GM12892 (cell line): ENCODE measurements at places on chromosomes 16 and 17.
A peak's percentile ranks its signal among the peaks of the same experiment; 100 is the strongest.

- DNase-seq: no peak
These were observed 236.3 kb downstream of the KCNJ2 start for GRCh38 chr17:70405492-70406220.

DNA sequence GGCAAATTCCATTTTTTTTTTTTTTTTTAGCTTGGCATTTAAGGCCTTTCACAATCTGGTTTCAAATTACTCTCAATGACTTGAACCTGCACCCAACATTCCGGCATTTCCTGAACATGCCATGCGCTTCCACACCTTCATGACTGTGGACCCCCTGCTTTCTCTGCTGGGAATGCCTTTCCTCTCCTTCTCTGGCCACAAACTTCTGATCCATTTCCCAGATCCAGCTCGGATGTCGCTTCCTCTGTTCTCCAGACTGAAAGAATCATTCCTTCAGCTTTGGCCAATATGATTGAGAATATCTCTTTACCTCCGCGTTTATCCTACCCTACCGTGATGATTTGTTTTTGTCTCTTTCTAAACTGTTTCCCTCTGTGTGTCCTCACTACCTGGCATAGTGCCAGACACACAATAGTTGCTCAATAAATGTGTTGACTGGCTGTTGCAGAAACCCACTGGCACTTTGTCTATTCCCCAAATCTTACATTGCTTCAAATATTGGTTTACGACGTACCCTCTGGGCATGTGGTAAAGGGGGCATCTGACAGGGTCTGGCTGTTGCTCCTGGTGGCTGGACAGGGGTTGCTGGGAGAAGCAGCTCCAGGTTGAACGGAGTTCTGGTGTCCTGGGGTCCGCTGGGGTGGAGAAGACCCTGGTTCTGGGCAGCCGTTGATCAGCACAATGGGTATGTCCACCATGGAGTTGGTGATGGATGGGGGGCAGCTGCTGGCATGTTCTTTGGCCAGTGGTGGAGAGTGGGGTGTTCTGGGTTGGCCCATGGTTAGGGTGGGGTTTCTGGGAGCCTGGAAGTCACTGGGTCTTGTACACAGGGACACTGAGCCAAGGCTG lies 14.7 kb downstream of the TNS4 start:
- DNase-seq: no peak

GRCh38 chr16:69110406-69110805 lies 5.0 kb downstream of the HAS3 start:
- DNase-seq: no peak

DNA sequence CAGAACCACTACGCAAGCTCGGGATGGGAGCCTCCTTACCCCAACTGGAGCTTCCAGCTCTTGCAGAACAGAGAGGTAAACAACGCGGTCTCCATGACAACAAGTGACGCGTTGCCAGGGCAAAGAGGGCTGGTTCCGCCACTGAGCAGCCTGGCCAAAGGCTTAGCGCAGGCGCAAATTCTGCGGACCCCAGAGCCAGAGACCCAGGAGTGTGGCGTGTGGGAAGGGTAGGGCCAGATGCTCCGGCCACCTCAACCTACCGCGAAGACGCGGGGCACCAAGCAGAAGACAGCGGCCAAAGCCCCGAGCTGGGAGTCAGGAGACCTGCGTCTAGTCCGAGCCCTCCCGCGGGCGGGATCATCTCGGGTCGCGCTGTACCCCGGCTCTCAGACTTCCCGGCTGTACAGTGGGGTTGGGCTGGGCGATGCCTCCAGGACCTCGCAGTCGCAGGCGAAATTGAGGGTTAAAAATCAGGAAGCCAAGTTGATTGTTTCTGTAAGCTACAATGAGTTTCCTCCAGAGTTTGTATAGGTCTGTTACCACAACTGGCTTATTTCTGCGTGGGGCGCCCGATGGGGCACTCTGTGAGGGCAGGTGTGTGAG lies at the start of gene TEKT1:
Gene TEKT1, minus strand, starts transcription at position 69 of the 603 bp plus-strand sequence. CDS start 1,353 bp downstream, outside the sequence.
- peak; percentile 41 for DNase-seq

- DNase-seq: no peak
These were observed 533.7 kb downstream of the HAPSTR1 start for GRCh38 chr16:9625122-9625521.

GRCh38 chr17:33595828-33596227 lies 302.7 kb upstream of the ASIC2 start:
- DNase-seq: no peak

GRCh38 chr17:38877130-38877851 lies 7.4 kb downstream of the LASP1 start:
- DNase-seq: no peak

- no peak for DNase-seq
These were observed 11.0 kb downstream of the P3H4 start for GRCh38 chr17:41800601-41801373.

- no peak for DNase-seq
These were observed 1.3 kb downstream of the NQO1 start for GRCh38 chr16:69724981-69725479.

DNA sequence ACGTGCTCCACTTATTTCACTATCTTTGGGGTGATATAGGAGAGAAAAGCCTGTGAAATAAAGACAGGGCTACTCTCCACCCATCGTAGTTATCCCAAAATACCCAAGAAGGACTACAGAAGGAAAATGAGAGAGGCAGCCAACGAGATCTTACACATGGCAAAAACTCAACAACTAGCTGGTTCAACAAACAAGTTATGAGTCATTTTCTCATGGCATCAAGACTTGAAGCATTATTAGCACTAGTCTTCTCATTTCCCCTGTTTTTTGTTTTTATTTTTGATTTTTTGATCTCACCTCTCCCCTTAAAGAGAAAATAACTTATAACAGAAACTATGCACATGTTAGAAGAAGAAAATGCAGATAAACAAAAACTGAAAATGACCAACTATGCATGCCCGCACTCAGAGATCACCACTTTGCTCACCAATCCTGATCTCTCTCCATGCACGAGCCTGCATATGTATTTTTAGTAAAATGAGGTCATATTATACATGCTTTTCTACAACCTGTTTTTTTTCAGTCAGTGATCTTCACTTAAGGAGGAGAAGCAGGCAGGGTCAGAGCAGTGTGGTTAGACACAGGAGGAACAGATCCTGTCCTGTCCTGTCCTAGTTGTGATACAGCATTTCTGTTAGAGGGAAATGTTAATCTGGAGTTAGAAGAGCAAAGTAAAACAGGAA lies 22.8 kb downstream of the FAM117A start:
- no peak for DNase-seq

DNA sequence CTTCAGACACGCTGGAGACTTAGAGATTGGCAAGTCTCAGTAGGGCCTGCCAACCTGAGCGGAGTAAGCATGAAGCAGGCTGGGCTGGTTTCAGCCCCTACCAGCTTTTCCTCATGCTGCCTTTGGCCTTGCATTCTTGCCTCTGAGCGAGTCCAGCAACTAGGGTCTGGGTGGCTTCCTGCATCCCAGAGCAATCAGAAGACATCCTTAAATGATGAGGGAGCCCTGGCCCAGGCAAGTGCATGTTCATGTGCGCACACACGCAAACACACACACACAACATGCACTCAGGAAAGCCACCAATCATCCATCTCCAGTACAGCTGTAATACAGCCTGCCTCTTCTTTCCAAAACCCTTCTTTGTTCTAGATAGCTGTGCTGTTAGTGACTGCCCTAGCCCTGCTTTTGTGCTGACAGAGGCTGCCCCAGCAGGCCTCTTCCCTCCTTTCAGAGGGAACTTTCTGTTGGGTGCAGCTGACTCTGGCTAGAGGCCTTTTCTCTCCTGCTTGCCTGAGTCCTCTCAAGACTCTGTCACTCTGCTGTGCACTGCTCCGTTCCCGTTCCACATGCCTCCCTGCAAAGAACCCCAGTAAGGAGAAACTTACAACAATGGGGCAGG lies 30.7 kb upstream of the TBX2 start:
- no peak for DNase-seq

DNA sequence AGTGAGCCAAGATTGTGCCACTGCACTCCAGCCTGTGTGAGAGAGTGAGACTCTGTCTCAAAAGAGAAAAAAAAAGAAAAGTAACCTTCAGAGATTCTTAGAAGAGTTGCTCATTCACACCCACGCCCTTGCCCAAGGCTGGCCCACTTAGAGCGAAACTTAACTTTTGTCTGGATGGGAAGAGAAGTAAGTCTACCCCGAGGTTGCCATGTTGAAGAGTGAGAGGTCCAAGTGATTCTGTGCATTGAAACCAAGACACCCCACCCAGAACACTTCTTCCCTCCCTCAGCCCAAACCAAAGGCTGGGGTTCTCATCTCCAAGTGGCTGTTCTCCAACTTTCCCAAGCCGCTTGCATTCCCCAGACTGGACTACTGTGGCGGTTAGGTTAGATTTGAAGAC lies 2.4 kb upstream of the CISD3 start:
- no peak for DNase-seq

DNA sequence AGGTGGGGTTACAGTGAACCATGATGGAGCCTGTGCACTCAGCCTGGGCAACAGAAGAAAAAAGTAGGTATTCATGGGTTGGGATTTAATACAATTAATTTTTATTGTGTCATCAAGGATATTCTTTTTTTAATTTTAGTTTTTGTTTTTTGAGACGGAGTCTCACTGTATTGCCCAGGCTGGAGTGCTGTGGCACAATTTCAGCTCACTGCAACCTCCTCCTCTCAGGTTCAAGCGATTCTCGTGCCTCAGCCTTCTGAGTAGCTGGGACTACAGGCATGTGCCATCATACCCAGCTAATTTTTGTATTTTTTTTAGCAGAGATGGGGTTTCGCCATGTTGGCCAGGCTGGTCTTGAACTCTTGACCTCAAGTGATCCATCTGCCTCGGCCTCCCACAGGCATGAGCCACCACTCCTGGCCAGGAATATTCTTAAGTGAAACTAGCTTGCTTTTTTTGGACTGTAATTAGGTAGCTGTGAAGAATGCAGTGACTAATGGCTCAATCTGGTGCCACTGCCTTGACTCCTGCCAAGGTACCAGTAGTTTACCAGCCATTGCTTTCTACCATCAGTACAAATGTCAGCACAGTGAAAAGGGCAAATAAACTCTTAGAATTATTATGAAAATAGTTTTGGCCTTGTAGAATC lies 4.8 kb downstream of the PPM1D start:
- DNase-seq: no peak

- no peak for DNase-seq
These were observed 6.2 kb downstream of the ATP6V0D1 start for GRCh38 chr16:67474551-67475455.

DNA sequence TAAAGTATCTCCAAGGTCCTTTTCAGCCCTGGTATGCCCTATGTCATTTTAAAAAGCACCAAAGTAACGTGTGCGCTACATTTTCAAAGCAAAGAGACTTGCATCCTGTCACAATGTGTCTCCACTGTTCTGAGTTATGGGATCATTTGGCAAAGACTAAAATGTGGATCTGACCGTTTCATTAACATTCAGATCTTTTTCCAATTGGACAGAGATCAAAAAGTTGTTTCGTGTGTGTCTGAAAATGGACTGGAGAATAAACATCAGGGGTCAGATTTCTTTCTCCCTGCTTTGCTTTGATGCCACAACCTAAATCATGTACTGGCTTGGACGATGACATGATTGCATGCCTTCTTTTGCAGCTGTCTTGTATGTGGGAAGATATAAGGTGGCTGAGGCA lies 136.0 kb upstream of the NOG start:
- DNase-seq: no peak

GRCh38 chr16:9647981-9648701 lies 534.1 kb downstream of the GRIN2A start:
- DNase-seq: no peak

- DNase-seq: no peak
These were observed 46.7 kb downstream of the SCNN1B start for GRCh38 chr16:23348579-23349469.

- no peak for DNase-seq
These were observed 73.1 kb downstream of the CEP95 start for GRCh38 chr17:64579917-64580316.

GRCh38 chr16:87687126-87687910 lies 78.5 kb downstream of the KLHDC4 start:
- DNase-seq: no peak

- DNase-seq: no peak
These were observed 17.9 kb upstream of the AKAP1 start for GRCh38 chr17:57067162-57067561.

DNA sequence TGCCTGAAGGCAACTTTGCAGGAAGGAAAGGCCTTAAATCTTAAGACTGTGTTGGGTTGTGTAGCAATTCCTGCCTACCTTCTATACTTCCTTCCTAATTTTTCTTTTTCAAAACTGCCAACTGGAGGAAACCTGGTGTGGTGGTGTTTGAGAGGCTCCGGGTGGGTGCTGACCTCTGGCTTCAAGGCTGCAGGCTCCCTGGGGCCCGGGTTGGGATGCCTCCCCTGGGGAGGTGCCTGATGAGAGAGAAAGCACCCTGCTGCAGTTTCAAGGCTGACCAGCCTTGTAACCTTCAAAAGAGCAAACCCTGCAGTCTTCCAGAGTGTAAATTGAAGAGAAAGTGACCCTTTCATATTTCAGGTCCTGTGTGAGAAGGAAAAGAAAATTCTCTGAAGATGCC lies 55.9 kb downstream of the MSI2 start:
- DNase-seq: no peak
